ENCODE measurements at places on chromosomes 16 and 17. TPM values are rescaled to one million over a fixed set of nuclear protein-coding genes. Genes with fewer than 3 reads are reported as not detected.

DNA sequence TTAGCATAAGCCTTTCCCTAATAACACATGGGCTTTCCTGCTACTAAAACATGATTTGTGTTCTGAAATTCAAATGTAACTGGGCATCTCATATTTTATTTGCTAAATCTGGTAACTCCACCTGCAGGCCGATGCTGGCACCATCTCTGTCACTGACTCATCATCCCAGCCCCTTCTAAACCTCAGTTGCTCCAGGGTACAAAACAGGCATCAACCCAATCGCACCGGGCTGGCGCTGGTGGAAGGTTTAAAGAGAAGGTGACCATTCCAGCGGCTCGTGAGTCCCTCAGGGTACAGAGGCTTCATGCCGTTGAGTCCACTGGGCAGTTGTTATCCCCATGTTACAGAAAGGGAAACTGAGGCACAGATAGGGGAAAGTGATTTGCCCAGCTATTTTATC lies 27.1 kb downstream of the PPL start:
- DNase-seq: no peak

GRCh38 chr16:10906914-10907756 lies 30.1 kb downstream of the CIITA start:
- no peak for DNase-seq

DNA sequence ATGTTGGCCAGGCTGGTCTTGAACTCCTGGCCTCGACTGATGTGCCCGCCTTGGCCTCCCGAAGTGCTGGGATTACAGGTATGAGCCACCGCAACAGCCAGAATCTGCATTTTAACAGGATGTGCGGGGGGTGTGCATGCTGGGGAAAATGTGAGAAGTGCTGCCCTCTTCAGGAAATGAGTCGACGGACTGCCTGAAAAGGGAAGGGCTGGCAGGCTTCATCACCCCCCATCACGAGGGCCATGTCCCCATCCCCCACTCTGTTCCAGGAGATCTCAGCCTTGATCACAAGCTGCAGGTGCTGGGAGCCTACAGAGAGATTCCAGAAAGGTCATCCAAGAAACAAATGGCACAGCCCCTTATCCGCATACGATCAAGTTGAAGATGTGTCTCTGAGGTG lies 195.3 kb upstream of the RPL38 start:
- no peak for DNase-seq

DNA sequence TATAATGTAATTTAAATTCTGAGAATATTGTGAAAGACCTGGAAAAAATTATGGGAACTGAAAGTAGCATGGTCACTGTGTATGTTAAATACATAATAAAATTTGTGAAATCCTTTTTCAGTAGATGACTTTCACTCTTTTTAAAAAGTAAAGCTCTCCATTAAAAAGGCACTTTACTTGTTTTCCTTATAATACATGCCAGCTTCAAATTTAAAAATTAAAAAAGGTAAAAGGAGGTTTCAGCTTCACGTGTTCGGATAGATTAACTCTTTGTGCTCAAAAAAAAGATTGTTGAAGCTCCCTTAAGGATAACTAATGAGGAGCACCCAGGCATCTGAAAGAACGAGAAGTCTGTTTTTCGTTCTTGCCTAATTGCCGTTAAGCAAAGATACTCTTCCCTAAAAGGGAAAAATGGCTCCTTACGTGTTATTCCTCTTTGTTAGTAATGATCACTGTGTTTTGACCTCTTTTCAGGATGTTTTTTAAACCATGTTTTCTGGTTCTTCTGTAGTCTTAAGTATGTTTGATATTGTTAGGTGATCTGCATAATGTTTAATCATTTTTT lies 87.8 kb downstream of the TUBD1 start:
- DNase-seq: no peak

GRCh38 chr17:54239291-54239690 lies 416.6 kb downstream of the KIF2B start:
- no peak for DNase-seq

DNA sequence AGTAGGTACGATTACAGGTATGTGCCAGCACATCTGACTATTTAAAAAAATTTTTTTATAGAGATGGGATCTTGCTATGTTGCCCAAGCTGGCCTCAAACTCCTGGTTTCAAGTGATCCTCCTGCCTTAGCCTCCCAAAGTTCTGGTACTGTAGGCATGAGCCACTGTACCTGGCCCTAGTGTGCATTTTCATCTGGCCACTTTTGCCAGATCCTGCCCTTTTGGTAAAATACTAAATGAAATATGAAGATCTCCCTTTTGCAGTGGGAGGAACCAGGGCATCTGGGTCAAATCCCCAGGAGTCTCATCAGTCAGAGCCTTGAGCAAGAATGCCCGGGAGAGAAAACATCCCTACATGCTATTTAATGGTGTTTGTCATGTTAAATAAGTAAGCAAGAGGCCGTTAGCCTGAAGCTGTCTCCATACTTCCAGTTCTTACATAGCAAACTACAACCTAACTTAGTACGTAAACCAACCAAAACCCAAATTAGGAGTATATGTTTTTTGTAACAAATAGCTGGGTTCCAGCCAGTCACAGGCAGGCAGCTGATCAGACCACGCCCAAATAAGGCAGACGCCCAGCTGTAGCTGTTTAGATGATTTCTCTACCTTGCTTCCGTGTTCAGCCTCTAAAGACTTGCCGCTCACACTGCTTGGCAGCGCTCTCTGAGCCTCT lies 46.5 kb upstream of the CLEC18A start:
- no peak for DNase-seq

GRCh38 chr16:60259956-60260355 lies 1525.8 kb upstream of the GOT2 start:
- no peak for DNase-seq

DNA sequence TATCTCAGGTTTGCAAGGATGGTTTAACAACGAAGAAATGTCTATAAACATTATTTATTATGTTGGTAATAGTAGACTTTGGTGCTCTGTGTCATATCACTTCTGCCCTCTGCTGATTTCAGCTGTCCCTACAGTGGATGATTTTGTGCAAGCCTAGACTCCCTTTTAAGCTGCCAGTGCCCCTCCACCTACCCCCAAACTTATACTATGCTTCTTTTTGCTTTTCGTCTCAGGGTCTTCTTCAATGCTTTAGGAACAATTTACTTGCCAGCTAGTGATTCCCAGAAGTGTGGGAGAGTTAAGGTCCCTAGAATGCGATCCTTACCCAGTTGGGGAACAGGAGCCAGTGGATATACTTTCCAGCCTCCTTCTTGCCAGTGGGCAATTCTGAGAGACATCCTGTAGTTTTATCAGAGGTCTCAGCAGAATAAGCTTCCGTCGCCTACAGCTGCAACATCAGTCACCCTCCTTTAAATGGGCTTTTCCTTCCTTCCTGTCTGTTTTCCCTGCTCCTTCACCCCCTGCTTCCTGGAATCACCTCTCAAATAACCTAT lies 4.1 kb downstream of the ICAM2 start:
- DNase-seq: no peak

- no peak for DNase-seq
These were observed 12.0 kb downstream of the ALDH3A1 start for GRCh38 chr17:19736071-19736470.

DNA sequence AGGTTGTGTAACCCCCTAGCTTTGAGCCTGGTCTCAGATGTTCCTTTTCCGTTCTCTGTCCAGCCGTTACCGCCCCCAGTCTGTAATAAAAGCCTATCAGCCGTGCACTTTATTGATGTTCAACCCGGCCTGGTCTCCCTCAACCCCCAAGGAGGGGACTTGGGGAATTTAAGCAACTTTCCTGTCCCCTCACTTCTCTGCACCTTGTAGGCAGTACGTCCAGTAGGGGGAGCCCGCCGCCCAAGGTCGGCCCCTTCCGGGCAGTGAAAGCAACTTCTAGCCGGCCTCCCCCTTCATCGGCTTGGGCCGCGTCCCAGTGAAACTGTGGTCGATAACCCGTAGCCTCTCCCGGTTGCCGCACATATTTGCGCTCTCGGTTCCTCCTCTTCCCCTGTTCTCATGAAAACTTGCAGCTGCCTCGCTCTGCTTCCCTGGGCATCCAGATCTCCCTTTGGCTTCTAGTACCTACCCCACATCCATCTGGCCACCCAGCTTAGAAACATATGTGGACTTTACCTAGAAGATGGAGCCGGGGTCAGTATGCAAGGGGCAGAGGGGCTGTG lies 7.9 kb downstream of the PNPO start:
- peak; percentile 90 for DNase-seq

DNA sequence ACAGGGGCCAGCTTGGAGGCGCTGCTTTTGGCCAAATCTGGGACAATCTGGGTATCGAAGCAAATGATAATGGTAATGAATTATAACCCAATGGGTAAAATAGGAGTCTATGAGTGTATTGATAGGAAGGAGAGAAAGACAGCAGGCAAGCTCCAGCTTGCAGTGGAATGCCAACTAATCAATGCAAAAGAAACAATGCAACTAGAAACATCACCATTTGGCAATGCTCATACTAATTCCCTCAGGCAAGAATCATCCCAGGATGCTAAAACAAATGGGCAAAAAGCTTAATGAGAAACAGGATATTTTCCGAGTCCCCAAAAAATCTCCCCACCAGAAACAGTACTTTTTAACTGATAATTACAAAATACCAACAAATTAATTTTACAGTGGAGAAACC lies 64.7 kb downstream of the ADCY9 start:
- no peak for DNase-seq

- DNase-seq: peak; percentile 97
These were observed 45.8 kb upstream of the ETV4 start for GRCh38 chr17:43591779-43592562.

DNA sequence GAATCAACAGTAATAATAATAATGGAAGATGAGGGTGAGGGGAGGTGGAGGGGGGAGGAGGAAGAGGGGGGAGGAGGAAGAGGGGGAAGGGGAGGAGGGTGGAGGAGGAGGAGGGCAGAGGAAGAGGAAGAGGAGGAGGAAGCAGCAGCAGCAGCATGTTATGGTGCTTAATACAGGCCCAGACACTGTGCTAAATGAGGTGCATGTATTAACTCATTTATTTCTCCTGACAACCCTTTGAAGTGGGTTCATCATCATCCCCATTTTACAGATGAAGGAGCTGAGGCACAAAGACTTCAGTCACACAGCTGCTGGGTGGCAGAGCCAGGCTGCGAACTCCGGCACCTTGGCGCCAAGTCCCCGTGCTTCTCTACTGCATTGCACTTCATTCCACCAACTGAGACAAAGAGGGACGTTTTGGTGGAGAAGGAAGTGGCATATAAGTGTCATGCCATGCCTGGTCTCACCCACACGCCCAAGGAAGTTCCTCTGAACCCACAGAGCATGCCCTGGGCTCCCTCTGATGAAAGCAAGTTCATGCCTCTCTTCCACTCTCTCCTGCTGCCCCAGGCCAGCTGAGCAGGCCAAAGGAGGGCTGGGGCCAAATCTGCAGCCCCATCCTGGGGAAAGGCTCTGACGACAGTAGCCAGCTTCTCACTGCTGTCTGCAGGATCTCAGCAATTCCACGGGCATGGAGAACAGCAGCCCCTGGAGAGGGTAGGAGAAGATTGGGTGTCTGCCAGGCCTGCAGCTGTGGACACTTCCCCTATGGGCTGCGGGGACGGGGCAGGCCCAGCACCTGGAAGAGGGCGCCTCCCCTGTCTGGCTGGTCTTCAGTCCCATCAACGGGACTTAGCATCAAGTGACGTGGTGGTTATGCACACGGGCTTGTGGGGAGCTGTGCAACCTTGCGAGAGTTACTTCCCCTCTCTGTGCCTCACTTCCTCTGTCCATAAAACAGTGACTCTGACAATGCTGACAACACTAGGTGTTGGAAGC lies 21.8 kb downstream of the XYLT1 start:
- DNase-seq: peak; percentile 88

DNA sequence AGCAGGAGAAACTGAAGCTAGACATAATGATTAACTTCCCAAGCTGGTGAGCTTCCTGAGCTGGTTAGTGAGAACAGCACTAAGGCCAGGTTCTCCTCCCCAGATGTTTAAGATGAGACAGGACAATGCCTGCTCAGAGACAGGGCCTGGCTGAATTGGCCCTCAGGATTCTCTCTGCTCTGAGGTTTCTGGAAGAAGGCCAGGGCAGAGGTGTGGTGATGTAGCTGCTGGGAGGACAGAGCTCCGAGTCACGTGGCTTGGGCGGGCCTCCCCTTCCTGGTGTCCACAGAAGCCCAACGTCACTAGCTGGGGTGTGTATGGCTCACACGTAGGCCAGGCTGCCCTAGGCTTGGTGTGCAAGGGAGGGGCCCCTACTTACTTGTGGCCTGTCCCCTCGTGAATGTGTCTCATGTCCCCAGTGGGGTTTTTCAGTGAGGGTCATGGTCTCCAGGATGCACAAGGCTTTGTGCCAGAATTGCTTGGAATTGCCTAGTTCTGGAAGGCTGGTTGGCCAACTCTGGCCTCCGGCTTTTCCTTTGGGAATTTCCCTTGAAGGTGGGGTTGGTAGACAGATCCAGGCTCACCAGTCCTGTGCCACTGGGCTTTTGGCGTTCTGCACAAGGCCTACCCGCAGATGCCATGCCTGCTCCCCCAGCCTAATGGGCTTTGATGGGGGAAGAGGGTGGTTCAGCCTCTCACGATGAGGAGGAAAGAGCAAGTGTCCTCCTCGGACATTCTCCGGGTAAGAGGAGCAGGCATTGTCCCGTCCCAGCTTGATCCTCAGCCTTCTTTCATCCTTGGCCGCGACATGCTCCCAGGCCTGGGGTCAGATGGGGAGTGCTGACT lies 3.4 kb downstream of the NOD2 start:
- peak; percentile 60 for DNase-seq

- DNase-seq: no peak
These were observed 215.4 kb downstream of the SEC14L1 start for GRCh38 chr17:77356109-77356689.

DNA sequence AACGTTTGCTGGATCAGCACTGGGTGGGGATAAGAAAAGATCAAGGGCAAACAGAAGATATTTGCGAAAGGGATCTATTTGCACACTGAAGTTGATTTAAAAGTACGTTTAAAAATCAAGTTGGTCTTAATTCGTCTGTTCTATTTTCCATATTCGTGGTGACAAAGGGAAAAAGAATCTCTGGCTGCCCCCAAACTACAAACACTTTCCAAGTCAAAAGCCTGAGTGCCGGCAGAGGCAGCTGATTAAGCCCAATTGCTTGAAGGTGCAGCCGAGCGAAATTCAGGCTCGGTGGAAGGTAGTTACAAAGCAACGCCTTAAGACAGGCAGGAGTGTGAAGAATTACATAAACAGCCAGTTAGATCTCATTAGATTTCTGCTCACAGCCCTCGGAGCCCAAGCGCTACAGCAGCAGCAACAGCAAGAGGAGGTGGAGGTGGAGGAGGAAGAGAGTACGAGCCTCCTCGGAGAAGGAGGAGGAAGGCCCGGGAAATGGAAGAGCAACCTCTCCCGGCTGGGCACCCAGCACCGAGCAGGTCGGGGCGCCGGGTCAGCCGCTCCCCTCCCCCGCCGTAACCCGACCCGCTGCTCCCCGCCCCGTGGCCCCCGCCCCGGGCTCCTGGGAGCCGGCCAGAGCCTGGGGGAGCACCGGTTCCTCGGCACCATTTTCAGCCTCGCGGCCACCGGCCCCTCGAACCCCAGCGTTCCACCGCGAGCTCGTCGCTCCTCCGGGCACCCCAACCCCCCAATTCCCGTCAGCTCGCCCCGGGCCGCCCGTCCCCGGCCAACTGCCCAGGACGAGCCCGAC lies 890 bp downstream of the TOB1 start:
- peak; percentile 74 for DNase-seq

PDILT gene
- not detected for total RNA-seq

NAA60 gene
- 15.7 TPM for total RNA-seq

NHERF1 gene
- 50.5 TPM for total RNA-seq

CLEC3A gene
- not detected for total RNA-seq

ABCA3 gene
- 8.7 TPM for total RNA-seq

RHBDL1 gene
- total RNA-seq: 1.2 TPM

KRT9 gene
- total RNA-seq: not detected

PDE6G gene
- not detected for total RNA-seq

Measured in tongue (tissue), 3 donors.